Activated CD4-positive, alpha-beta T cell treated with anti-CD3 and anti-CD28 coated beads for 4 hours (primary cell): ENCODE measurements at places on chromosomes 1 and 21.

GRCh38 chr1:7262611-7263010 is 477.4 kb downstream of the CAMTA1 start:
- DNase-seq, result no peak

GRCh38 chr1:19032701-19033514 is 76.4 kb upstream of the IFFO2 start:
- no peak for DNase-seq

DNA sequence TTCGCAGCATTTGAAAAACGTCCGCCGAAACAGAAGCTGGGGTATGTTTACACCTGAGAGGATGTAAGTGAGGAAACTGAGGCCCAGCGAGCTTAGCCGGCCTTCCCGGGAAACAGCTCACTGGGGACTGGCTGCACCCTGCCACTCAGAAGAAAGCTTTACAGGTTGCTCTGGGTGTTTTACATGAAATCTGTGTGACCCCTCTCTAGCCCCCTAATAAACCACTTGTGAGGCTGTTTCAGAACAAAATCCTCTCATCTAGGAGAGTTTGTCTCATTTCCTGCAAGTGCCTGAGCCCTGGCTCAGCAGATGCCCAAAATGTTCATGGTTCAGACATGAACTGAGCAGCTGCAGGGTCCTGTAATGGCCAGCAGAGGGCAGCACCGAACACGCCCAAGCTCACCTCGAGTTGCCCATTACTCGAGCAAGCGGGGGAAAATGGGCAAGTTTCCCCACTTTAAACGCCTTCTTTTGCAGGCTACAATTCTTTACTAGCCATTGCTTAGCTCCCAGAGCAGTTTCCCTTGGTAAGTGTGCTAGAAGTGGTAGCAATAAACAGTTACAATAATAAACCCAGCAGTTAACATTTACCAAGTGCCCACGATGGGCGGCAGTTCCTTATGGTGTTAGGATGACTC is 76.4 kb downstream of the FHAD1 start:
- peak; percentile 72 for DNase-seq

DNA sequence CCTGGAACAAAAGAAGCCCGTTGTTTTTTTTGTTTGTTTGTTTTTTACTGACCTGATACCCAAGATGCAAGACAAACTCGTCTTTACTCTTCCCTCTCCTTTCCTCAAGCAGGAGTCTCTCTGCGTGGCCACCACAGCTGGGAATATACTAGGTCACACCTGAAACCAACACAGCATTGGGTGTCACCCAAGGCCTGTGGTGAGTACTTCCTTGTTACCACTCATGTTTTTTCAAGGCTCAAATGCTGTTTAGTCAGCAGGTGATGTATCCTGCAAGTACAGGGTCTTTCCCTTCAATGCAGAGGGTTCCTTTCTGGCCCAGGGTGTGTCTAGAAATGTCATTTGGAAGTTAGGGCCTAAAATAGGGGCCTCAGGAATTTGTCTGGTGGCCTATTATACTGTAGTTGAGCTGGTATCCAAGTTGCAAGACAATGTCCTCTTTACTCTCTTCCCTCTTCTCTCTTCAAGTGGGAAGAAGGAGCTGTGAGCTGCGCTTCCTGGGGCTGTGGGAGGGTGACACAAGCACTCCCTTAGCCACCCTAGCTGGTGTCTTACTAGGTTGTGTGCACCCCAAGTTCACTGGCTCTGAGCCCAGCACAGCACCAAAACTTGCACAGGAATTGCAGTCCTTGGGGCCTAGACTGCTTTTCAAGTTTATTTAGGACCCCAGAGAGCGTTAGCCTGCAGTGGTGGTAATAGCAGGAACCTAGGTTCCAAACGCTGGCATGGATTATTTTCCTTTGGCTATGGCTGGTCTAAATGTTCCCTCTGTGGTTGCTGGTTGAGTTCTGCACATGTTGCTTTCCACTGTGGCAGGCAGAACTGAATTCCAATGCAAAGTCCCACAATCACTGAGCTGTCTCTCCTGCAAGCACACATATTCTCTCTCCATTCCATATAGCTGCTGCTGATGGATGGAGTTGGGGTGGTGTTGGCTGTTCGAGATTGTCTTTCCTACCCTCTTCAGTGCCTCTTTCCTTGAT is 91.4 kb upstream of the LYPLAL1 start:
- DNase-seq, result no peak

- no peak for DNase-seq
These were observed 4.9 kb downstream of the SPTA1 start for GRCh38 chr1:158681606-158682005.
